Stimulated activated CD8-positive, alpha-beta memory T cell treated with anti-CD3 and anti-CD28 coated beads, Interleukin-4, amount 100 ng/mL, for 4 hours (primary cell): ENCODE measurements at places on chromosomes 4 and X.

DNA sequence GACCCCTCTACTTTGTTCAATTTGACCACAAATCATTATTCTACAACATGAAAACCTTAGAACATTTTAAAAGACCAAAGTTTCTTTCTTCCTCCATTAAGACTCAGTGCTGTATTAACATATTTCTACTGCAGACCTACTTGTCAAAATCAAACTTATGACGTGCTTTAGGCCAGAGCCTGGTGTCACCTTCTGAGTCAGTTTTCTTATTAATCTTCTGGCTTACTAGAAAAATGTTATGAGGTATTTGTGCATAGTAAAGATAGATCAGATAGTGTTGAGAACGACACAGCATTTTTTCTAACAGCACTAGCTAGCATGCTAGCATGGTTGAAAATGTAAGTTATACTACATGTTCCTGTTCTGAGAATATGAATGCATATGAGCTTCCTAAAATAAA, 333.6 kb upstream of the FAM241A start:
- DNase-seq: no peak

DNA sequence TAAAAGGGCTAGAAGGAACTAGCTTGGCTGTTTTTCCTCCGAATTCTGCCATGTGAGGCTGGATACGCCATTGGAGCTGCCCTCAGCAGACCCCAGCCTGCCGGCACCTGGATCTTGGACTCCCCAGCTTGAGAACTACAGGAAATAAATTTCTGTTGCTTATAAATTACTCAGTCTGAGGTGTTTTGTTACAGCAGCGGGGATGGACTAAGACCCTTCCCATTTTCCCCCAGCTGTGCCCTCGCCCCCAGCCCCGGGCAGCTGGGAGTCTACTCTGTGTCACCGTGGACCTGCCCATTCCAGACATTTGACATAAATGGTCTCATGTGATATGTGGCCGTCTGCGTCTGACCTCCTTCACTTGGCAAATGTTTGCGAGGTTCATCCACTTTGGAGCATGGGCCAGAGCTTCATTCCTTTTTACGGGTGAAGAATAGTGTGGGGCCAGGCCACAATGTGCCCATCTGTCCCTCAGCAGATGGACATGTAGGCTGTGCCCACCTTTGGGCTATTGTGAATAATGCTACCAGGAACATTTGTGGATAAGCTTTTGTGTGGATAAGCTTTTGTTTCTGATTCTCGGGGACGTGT, 30.7 kb upstream of the SPON2 start:
- no peak for DNase-seq

DNA sequence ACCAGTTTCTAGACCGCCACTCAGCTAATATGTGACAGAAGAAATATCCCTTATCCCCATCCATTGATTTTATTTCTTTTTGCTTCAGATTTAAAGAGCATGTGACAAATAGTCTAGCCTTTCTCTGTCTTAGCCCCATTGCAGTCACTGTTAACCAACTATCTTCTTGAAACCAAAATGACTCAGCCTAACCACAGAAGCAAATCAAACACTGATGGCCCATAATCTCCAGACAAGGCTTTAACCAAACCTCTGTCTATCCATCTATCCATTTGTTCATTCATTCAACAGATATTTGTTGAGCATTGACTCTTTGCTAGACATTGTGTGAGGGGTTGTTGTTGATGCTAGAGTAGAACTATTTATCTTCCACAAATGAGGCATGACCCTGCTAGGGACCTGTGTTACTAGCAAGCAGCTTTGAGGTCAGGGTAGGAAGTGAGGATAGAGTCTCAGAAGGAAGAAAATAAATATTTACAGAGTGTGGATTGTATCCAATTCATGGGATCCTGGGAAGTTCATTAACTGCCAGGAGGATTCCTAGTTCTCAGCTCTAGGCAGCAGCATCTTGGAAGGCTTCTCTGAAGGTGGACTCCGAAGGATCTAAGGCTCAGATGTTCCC, 22.5 kb downstream of the HNRNPH2 start:
- no peak for DNase-seq

DNA sequence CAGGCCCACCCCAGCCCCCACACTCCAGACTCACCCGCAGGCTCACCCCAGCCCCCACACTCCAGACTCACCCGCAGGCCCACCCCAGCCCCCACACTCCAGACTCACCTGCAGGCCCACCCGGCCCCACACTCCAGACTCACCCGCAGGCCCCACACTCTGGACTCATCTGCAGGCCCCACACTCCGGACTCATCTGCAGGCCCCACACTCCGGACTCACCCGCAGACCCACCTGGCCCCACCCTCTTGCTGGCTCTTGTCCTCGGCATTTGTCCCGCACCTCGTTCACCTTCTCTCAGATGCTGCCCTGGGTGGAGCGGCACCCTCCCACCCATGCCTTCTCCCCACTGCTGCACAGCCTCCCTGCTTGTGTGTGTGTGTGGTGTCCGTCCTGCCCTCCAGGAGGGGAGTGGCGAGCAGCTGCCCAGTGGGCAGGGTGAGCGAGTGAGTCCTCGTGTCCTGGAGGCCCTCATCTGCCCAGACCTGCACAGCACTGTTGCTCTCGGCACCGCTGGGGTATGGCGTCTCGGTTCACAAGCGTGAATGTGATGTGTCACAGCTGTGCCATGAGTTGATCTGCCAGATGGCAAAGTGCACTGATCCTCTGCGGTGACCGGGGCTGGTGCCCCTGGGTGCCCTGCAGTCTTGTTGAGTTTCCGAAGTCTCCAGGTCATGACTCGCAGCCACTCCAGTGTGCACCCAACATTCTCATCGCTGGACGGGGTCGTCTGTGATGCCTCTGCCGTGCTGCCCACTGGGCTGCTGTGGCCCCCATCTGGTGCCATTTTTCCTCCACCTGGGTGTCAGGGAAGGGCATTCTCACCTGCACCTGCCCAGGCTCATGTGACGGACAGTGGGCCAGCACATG, 27.7 kb downstream of the MAEA start:
- no peak for DNase-seq

GRCh38 chrX:72128881-72129280, 2.8 kb downstream of the RTL5 start:
- no peak for DNase-seq

GRCh38 chr4:170691168-170691567, 601.4 kb upstream of the AADAT start:
- no peak for DNase-seq

- DNase-seq: no peak
Measured at GRCh38 chr4:48138936-48139335, 4.9 kb upstream of the TXK start.

- no peak for DNase-seq
Measured at GRCh38 chr4:159298502-159298901, 195.6 kb downstream of the RAPGEF2 start.

GRCh38 chrX:1248331-1249061, 20.1 kb upstream of the CSF2RA start:
- no peak for DNase-seq

- no peak for DNase-seq
Measured at GRCh38 chr4:134001057-134001456, 200.5 kb downstream of the PABPC4L start.

DNA sequence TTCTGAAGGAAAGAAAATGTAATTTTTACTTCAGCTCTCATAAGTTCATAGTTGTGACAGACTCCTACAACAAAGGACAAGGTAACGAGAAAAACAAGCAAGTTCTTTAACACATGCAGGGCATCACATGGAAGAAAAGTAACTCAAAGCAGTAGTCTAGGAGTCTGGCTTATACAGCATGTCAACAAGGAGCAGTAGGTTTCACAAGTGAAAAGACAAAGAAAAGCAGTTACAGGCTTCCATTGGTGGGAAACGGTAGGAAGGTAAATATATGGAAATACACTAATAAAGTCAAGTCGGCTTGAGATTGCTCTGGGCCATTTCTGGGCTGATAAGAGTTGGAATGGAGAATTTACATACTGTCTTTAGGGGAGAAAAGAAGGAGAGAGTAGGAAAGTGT, 228.4 kb upstream of the ZFP42 start:
- no peak for DNase-seq

GRCh38 chr4:94728056-94728766, 29.5 kb upstream of the BMPR1B start:
- no peak for DNase-seq
